Activated CD4-positive, alpha-beta T cell treated with anti-CD3 and anti-CD28 coated beads, Interleukin-2, Interleukin-6, amounts not matched to agents 100 ng/mL and 50 ng/mL, durations not matched to agents 16 hours and 8 hours (primary cell): ENCODE measurements at places on chromosomes 16 and 17.

DNA sequence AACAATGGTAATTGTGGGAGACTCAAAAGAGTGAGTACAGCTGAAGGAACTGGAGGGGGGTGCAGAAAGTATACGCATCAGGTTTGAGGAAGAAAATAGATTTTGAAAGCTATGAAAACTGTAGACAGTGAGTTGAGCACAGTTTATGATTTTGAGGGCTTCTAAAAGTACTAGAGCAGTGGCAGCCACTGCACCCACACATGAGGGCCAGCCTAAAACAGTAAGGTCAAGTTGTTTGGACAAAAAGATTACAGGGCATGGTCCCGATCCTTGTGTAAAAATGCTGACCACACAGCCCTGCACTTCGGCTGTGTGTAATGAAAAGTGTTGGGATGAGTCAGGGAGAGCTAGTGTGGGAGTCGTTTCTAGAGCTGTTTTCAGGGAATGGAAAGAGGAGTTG, 2282.1 kb downstream of the TP53TG3F start:
- no peak for DNase-seq

DNA sequence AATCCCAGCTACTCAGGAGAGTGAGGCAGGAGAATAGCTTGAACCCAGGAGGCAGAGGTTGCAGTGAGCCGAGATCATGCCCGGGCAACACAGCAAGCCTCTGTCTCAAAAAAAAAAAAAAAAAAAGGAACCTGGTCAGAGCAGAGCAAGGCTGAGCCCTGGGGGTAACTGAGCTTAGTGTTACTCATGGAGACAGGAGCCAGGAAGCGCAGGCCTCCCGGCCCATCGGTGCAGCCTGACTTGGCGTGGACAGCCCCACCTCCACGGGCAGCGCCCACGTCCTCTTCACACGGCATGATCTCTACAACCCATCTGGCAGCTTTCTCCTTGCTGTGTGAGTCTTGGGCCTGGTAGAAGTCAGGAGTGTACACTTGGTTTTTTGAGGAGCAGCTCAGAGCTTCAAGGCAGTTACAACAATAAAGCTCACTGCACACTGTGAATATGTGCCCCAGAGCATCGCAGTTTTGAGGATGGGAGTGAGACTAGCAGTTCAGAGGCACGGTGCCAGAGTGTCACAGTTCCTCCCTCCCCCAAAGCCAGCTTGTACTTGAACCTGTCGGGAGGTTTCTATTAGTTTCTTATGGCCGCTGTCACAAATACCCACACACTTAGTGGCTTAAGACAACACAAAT, 129.9 kb downstream of the RAP1GAP2 start:
- DNase-seq = no peak

- DNase-seq = no peak
These were observed 1006.7 kb upstream of the GOT2 start for GRCh38 chr16:59740858-59741257.

DNA sequence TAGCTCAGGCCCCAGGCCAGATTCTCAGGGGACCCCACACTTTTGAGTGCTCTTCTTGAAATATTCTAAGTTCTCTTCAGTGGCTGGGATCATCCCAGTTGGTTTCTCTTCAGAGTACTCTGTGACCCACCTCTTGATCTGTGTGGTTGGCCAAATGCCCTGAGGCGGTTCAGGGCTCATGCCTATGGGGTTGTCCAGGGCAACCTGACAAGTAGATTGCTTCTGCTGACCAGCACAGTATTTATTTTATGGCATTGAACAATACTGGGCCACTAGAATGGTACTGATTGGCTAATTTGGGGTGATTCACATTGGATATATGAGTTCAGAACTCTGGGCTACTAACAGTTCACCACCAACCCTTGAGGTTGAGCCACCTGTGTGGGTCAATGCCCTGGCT, 7.4 kb upstream of the GOSR2 start:
- no peak for DNase-seq

DNA sequence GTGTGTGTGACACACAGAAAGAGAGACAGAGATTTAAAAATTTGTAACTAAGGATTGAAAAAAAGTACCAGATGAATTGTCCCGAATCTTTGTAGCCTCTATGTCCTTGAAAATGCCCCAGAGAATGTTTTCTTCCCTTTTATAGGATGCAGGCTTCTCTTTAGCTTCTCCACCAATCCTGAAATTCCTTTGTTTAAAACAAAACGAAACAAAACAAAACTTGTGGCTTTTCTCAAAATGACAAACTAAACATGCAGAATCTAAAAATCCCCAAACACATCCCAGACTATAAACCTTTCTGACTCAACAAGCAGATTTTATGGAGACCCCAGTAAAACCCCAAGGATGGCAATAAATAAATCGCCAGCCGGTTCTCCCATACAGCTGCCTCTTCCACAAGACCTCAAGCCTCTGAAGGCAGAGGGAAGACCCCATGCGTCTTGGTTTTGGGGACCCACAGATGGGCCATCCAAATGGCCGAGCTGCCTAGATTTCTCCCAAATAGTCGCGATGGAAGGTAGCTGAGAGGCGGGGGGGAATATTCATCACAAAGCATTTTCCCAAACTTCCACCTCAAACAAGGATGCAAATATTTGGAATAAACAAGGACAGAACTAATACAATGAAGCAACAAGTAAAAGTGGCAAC, 269.5 kb upstream of the FOXF1 start:
- no peak for DNase-seq

- DNase-seq = peak; percentile 45
These were observed 527 bp downstream of the SIAH1 start for GRCh38 chr16:48384520-48385252.

- DNase-seq = no peak
These were observed 6.0 kb downstream of the PPM1D start for GRCh38 chr17:60606036-60606435.

GRCh38 chr16:78813661-78814311, 714.3 kb downstream of the WWOX start:
- DNase-seq = no peak

- DNase-seq = no peak
These were observed 313.2 kb upstream of the KCNJ16 start for GRCh38 chr17:69761767-69762321.

GRCh38 chr16:85136702-85137322, 24.5 kb upstream of the CIBAR2 start:
- DNase-seq = no peak

GRCh38 chr17:50037321-50038107, 18.4 kb upstream of the ITGA3 start:
- no peak for DNase-seq

DNA sequence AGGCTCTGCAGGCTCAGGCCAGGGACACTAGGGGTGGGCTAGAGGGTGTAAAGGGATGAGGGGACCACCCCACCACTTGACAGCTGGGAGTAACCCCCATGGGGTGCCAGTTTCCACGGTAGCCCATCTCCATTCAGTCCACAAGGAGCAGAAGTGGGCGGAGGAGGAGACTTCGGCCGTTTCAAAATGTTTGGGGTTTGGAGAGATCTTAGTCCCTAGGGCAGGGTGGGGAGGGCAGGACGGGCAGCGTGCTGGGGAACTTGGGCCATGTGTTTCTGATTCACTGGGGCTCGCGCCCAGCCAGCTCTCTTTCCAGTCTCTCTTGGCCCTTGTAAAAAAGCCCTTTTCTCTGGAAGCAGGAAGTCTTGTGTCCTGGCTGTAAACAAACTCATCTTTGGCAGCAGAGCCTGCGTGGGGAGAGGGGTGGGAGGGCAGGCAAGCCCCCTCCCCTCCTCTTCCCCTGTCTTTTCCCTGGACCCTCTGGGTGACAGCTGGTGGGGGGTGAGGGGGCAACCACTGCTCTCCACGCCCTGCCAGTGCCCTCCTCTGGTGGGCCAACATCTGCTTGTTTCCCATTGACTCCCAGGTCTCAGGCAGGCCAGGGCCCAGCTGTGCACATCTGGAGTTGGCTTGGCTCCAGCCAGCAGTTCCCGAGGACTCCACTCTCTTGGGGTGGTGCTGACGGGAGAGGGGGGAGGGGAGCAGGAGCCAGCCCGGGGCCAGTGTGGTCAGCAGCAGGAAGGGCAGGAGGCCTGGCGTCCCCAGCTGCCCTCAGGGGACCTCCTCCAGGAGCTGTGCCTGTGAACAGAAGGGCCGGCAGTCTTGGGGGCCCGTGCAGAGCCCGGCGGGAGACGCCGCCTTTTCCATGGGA, 8.1 kb downstream of the CYGB start:
- no peak for DNase-seq

DNA sequence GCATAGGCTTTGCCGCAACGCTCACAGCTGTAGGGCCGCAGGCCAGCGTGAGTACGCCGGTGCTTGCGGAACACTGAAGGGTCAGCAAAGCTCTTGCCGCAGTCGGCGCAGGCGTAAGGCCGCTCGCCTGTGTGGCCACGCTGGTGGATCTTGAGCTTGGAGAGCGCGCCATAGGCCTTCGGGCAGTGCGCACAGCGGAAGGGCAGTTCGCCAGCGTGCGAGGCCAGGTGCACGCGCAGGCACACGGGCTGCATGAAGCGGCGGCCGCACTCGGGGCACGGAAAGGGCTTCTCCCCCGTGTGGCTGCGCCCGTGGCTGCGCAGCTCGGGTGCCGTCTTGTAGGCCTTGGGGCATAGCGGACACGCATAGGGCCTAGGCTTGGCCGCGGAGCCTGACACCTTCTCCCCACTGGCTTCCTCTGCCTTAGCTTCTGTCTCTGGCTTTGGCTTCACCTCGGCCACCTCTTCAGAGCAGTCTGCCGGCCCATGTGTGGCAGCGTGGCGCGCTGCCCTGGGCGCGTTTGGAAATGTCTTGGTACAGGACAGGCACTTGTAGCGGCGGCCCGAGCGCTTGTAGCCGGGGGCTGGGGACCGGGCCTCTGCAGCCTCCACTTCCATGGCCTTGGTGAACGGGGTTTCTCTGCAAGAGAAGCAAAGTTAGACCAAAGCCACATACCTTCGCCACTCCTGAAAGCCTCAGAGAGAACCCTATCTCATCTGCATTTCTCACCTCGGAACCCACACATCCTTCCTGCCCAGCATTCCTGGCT, 10.0 kb downstream of the ZNF668 start:
- DNase-seq = peak; percentile 56

DNA sequence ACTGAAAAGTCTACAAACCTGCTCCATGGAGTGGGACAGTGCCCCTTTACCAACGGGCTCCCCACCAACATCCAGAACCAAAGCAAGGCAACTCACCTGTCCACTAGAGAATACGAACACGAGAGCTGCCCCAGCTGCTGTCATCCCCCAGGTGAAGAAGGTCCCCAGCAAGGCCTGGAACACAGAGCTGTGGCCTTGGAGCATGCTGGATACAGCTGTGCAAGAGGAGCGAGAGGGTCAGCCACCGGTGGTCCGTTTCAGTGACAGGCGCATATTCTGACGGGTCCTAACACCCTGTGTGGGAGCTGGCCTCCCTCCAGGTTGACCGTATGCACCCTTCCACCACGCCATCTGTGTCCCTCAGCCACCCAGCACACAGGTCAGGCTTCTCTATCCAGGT, 3.9 kb downstream of the SLC39A11 start:
- DNase-seq = no peak

DNA sequence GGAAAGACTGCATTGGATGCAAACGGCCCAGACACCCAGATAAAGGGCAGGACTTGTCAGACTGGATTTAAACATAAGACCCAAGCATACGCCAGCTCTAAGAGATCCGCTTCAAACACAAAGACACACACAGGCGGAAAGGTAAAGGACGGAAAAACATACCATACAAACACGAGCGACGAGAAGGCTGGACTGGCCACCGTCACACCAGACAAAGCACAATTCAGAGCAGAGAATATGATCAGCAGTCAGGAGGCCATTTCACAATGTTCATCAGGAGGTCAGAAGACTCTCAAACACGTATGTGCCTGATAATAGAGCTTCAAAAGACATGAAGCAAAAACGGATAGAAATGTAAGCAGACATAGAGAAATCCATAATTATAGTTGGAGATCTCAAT, 84.9 kb upstream of the GNG13 start:
- DNase-seq = no peak

DNA sequence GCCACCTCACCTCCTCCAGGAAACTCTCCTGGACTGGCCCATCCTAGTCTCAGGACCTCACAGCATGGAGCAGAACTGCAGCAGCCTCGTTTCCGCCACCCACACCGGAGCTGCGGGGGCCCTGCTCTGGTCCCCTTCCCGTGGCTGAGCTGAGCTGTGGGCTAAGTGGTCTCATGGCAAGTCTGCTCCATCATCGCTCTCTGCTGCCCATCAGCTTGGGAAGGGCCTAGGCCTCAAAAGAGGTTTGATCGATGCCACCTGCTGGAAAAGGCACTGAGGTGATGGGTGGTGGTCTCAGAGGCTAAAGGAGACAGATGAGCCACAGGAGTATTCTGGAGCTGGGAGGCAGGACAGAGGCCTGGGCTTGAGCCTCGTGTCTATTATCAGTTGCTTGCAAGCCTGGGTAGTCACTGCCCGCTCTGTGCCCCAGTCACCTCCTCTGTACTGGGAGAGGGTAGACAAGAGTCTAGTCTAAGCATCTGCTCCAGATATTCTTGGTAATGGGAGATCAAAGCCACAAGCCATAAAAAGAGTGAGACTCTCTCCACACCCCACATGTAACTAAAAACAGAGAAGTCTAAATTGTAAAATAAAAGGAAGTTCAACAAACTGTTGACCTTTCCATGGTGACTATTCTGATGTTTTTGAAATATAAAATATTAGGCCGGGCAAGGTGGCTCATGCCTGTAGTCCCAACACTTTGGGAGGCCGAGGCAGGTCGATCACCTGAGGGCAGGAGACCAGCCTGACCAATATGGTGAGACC, 1.6 kb downstream of the ITGAE start:
- DNase-seq = no peak

GRCh38 chr16:10876799-10877341, at the start of gene CIITA:
Gene CIITA (plus strand): TSS chr16:10877202. CDS start chr16:10877331, 129 bp downstream.
- peak; percentile 94 for DNase-seq

GRCh38 chr17:59804901-59805465, 87.8 kb downstream of the TUBD1 start:
- no peak for DNase-seq

- peak; percentile 95 for DNase-seq
These were observed at the start of gene PFN1 for GRCh38 chr17:4948166-4948930. Gene PFN1 (minus strand): TSS chr17:4948530. CDS start chr17:4948394, 136 bp downstream.

DNA sequence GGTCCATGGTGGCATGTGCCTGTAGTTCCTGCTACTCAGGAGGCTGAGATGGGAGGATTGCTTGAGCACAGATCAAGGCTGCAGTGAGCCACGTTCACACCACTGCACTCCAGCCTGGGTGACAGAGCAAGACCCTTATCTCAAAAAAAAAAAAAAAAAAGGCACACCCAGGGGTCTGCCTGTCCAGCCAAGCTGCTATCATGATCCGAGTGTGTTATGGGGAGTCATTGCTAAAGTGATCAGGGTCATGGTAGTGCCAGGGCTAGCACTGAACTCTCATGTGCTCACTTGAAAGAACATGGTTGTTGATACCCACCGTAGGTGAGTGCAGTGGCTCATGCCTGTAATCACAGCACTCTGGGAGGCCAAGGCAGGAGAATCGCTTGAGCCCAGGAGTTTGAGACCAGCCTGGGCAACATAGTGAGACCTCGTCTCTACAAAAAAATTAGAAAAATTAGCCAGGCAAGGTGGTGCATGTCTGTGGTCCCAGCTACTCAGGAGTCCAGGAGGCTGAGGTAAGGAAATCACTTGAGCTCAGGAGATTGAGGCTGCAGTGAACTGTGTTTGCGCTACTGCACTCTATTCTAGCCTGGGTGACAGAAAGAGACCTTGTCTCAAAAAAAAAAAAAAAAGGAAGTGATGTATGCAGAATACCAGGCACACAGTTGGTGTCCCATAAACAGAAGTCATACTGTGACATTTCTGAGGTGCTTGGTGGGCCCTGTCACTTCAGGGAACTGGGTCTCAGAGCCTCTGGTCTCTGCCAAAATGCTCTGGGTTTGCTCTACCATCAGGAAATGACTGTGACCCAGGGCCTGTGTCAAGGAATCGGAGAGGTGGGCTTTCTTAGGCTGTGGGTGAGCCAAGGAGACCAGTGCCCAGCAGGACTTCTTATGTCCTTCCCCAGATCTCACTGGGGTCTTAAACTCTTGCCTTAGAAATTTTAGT, 2.2 kb downstream of the PRM1 start:
- no peak for DNase-seq
